ENCODE measurements at places on chromosomes 4 and X.

- DNase-seq = no peak
Observed at GRCh38 chrX:81301877-81302276, 100.0 kb downstream of the SH3BGRL start.

GRCh38 chr4:139214039-139214534 lies 37.1 kb upstream of the ELF2 start:
- DNase-seq = peak; percentile 6

DNA sequence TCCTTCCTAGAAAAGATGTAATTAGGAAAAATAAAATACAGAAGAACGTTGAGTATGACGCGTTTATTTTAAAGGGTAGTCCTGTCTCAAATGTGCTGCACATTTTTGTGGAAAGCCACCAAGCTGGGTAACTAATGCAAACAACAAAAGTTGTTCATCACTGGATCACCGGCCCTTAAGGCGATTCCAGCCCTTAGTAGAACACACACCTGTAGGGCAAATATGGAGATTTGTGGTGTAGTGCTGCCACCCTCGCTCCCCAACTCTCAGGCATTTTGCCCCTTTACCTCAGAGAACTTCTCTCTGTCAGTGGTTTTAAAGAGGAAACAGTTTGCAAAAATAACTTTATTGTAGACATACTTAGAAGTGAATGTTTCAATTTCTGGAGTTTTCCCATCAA lies 1.9 kb downstream of the TBL1X start:
- no peak for DNase-seq

DNA sequence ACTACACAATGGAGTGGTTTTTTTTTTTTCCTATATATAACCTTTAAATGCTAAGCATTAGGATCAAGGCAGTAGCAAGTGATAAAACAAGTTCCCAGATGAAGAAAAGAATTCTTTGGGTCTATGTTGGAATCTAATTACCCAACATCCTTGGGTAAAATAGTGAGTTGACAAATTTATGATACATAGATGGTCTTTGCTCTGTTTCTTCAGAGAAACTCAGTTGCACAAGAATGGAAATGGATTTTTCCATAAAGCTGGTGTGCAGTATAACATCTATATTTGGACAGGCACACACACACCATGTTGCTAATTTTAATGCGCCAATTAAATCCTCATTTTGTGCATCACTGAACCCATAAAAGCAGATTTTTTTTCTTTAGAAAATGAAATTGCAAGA lies 137.0 kb upstream of the MED14 start:
- no peak for DNase-seq

GRCh38 chr4:68951078-68951805 lies at the start of gene UGT2A3:
TSS of gene UGT2A3 (minus strand) at chr4:68951804. CDS start at chr4:68951760, 44 bp downstream.
- no peak for DNase-seq

DNA sequence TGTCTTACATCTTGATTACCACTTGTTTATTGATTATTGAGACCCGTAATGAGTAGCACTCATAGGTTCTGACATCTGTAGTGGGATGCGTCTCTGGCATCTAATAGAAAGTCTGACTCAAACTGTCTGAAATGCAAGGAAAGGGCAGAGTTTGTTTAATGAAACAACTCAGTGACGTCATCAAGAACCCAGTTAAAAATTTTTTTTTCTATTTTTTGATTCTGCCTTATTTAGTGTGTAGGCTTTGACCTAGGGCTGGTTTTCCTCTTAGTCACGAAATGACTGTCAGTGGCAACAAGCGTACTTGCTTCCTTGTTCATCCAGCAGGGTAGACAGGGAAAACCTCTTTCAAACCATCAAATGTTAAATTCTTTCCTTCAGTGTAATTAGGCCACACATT lies 3.1 kb upstream of the CDKL5 start:
- DNase-seq = no peak

DNA sequence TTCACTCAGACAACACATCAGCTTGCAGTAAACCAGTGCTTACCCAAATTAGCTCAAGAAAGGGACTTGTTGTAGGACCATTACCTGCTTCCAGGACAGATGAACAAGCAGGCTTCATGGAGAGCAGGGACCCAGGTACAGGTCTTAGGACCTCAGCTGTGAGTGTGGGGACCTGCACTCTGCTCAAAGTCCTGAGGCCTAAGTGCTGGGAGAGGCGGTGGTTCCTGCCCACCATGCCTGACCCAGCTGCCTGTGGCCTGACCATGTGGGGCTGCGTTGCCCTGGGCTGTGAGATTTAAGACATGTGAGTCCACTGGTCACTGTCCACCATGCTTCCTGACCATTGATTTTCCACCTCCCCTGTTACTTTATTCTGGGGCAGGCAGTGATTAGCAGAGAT lies 140.2 kb downstream of the DCLK2 start:
- DNase-seq = no peak

- no peak for DNase-seq
Observed at GRCh38 chr4:159273141-159273438, 170.2 kb downstream of the RAPGEF2 start.

GRCh38 chr4:141056473-141056872 lies 76.8 kb downstream of the RNF150 start:
- DNase-seq = no peak

GRCh38 chr4:147843162-147843561 lies 111.3 kb downstream of the ARHGAP10 start:
- no peak for DNase-seq

- no peak for DNase-seq
Observed at GRCh38 chr4:120509222-120509621, 413.3 kb downstream of the PRDM5 start.

DNA sequence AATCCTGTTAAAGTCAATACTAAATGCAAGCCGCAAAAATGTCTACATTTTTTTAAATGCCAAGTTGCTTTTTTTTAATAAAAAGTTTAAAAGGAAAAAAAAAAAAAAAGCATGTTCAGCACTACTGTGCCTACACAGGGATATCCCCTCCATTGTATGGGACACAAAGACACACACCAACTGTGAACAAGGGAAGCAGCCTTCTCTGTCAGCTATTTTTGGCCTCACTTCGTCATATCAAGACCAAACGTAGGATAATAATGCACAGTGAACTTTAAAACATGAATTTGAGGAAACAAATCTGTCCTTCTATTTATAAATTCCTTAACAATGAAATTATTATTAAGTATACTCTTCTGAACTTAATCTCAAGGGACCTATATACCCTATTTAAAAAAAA lies 4.4 kb downstream of the FBXW7 start:
- no peak for DNase-seq

GRCh38 chr4:14812101-14812500 lies 190.2 kb upstream of the CPEB2 start:
- DNase-seq = no peak

DNA sequence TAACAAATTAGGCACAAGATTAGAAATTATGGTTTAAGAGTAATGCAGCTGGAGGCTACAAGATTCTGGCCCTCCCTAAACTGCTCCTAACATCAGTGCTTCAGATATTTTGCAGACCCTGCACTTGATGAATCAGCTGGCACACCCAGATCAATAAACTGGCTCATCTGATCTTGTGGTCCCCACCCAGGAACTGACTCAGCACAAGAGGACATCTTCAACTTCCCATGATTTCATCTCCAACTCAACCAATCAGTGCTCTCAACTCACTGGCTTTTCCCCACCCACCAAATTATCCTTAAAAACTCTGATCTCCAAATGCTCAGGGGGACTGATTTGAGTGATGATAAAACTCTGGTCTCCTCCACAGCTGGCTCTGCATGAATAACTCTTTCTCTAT lies 21.7 kb upstream of the TMEM33 start:
- no peak for DNase-seq

DNA sequence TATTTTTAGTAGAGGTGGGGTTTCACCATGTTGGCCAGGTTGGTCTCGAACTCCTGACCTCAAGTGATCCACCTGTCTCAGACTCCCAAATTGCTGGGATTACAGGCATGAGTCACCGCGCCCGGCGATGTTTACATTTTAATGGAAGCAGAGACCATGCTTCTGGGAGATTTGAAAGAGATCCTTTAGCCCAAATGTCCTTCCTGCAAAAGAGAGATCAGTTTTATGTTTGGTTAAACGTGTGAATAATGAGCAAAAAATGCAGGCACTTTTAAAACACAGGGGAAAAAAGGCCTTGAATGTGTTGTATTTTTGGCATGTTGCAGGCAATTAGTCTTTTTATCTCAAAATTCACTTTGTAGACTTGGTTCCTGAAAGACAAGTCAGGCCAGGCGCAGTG lies 95.8 kb upstream of the ELOVL6 start:
- no peak for DNase-seq

DNA sequence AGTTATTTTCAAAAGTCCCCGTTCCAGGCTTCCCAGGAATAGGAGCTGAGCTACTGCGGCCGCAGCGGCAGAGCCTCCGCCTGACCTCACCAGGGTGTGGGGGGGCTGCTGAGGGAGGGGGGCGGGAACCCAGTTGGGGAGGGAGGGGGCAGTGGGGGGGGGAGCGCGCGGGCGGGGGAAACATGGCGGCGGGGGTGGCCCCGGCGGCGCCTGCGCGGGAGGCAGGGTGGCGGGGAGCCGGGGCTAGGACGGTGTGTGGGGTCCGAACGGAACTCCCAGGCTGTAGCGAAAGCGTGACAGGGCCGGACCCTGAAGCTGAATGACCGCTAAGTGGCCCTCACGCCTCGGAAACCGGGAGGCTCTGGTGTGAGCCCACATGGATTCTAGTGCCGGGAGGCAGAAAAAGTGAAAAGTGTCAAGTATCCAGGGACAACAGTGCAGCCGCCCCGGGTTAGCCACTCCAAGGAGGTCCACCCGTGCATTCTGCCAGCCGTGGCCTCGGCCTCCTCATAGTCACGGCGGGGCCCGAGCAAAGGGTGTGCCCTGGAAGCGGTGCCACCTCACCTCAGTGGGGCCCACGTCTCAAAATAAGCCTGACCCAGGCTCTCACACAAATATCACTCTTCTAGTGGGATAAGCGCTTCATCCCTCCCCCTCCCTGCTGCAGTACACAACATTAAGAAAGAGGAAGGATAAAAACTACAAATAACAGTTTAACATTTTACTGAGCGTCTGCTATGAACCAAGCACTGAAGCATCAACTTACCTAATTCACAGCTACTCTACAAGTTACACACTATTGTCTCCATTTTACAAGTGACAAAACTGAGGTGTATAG lies at the start of gene KLHL13:
Gene KLHL13 (minus strand): TSS at position 98 of the 838 bp plus-strand sequence. CDS start 88,337 bp downstream, outside the sequence.
- no peak for DNase-seq

GRCh38 chr4:6560416-6561172 lies 14.4 kb upstream of the MAN2B2 start:
- no peak for DNase-seq

DNA sequence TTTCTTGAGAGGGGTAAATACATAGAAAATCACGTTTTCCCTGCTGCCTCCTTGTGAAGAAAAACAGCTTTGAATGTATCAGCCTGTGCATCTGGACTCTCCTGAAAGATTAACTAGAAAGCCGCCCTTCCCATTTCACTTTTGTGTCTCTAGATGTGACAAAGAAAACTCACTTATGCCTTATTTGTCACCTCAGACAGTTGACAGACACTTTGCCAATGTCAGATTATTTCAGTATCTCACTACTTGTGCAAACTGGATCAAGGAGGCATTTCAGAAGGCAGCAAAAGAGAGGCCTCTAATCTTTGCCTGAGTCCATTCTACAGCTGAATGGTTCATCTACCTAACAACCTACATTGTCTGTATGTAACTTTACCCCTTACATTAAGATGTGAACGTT lies 754.9 kb downstream of the RPA4 start:
- DNase-seq = no peak

- DNase-seq = no peak
Observed at GRCh38 chr4:127419431-127419830, 213.3 kb upstream of the INTU start.

DNA sequence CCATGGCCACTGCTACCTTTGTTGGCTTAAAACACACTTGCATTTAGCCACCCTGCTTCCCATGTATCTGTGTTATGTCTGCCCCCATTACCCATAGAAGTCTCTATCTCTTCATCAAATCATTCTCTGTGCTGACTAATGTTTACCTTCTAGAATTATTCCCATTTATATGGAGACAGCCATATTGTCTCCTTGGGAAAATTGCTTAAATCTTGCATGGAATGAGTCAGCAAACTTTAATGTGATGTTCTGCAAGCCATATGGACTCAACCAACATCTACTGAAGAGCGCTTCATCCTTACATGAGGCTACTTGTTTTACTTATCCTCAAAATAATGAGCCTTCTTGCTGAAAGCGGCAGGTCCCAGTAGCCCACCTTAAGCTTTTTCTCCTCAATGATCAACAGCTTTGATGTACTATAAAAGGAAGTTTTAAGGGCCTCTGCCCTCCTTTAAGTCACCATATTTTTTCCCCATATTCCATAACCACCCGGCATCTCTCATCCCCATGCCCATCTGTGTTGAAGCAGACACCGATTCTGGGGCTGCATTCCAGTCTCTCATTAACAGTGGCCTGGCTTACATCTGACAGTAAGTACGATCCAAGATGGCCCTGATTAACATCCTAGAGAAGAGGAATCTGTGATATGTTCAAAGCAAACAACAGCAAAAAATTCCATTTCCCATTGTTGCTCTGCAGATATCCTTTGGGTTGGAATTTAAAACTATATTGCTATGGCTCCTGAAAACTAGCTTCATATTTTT lies 130.4 kb downstream of the ARHGAP6 start:
- DNase-seq = no peak

DNA sequence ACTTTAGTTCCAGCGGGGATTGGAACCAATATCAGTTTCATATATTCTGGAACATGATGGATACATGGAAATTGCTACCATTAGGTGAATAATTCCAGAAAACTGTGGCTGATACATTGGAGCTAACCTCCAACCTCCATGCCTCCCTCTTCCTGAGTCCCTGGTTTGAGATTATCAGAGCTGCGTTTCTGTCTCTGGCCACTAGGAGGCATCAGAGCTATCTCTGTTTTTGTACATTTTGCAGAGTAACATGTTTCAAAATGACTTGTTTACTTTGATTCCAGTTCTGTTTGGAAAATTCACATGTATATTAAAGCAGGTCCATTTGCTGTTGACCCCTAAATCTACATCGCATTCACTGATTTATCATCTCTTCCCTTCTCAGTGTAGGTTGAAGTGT lies 2.4 kb upstream of the RAB40AL start:
- DNase-seq = peak; percentile 28

- no peak for DNase-seq
Observed at GRCh38 chr4:183436417-183436816, 8.0 kb upstream of the CDKN2AIP start.

DNA sequence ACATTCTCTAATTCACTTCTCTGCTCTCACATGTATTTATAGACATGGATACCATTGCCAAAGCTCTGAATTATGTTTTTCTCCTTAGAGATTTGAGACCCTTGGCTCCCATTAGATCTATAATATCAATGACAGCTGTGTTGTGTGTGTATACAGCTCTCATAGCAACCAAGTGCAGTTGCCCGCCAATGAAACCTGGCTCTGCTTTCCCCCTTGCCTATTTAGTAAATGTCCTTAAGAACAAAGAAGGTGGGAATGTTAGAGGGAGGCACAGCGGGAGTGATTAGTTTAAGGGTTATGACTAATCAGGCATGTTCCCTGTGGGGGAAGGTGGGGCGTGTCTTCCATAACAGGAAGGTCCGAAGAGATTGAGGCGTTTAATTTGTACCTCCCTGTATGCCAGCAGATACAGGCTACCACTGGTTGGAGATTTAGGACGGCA lies 100.5 kb upstream of the TBC1D9 start:
- no peak for DNase-seq

DNA sequence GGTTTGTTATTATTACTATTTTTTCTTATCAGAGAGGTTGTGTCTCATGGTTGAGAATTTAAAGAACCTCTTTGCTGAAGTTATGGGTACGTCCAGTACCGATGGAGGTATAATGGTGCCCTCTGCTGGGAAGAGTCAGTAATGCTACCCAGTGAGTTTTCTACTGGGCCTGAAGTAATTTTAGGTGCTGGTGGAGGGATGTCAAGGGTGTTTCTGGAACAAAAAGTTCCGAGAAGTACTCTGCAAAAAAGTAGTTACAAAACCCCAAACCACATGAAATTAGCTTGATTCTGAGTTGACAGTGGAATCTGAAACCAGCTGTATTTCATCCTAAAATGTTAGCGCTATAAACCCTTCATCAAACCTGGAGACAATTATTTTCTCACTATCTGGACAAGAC lies 102.5 kb upstream of the MID1 start:
- peak; percentile 12 for DNase-seq
